Activated CD4-positive, alpha-beta T cell treated with anti-CD3 and anti-CD28 coated beads, Interleukin-2, amount 50 U/mL, for 24 hours (primary cell): ENCODE measurements at places on chromosomes 6 and 20.

DNA sequence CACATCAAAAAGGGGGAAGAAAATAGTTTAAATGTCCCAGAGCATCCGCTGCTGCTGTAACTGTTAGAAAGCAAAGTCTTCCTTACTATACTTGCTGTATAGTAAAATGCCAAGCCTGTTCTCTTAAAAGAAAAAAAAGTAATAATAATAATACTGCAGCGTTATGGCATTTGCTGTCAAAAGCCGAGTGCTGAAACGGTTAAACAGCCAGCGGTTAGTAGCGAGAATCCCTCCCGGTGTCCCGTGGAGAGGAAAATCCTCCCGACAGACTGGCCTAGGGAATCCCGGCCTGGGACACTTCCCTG lies 19.5 kb upstream of the NFATC2 start:
- no peak for DNase-seq

DNA sequence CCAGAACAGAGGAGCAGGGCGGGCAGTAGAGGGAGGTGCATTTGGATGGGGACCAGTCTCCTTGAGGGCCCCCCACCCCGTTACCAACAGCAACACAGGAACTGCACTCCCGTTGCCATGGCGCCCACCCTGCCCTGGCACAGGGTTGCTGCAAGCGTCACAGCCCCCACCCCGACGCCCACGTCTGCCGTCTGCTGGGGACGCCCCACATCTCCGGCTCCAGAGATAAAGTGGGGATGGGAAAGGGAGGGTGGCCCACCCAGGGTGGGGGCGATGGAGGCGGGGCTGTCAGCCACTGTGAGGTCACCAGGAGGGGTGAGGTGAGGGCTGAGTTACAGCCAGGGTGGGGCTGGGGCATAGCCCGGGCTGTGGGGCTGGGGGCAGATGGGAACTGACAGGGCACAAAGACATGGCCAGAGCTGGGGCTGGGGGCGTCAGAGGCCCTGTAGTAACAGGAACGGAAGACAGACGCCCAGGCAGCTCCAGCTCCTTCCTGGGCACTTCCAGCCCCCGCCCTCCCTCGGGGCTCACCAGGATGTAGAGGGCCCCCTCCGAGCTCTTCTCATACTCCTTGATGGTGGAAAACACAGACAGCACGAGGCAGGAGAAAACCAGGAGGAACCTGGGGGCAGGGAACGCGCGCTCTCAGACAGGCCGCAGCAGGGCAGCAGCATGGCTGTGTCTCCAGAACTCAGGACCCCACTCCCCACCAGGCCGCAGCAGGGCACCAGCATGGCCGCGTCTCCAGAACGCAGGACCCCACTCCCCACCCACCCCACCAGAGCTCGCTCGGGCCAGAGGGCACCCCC lies 26.0 kb downstream of the KCNQ2 start:
- DNase-seq: no peak

GRCh38 chr20:62966212-62967148 lies 14.0 kb downstream of the SLC17A9 start:
- DNase-seq: no peak

DNA sequence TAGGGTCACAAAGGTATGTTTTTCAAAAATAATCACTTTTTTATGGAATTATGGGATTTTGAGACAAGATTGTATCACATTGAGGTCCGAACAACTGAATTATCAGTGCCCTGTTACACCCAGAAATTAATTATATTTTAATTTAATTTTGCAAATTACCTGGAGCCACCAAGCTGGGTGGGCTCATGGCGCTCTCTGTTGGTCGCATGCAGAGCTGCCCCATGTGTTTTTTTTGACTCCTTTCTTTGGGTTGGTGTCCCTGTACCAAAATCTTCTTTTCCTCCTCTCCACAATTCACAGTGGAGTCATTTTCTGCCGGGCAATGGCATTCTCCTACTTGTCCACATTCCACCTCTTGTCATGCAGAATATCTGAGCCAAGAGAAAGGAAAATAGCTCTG lies 38.9 kb upstream of the FRMD1 start:
- no peak for DNase-seq

DNA sequence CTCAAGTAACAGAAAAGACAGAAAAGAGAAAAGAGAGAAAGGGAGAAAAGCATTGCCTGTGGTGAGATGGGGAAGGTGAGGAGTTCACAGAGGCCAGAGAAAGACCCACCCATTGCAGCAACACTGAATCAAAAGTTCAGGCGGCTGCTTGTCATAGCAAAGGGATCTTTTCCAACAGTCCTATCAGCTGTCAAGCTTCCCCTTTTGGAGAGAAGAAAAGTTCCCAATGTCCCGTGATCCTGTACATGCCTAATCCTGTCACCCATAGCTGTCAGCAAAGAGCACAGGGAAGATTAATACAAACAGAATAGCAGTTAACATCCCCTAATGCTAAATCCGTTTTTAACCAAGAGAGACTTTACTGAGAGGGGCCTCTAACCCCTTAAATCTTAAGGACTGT lies 8.9 kb upstream of the TRIM38 start:
- DNase-seq: no peak

DNA sequence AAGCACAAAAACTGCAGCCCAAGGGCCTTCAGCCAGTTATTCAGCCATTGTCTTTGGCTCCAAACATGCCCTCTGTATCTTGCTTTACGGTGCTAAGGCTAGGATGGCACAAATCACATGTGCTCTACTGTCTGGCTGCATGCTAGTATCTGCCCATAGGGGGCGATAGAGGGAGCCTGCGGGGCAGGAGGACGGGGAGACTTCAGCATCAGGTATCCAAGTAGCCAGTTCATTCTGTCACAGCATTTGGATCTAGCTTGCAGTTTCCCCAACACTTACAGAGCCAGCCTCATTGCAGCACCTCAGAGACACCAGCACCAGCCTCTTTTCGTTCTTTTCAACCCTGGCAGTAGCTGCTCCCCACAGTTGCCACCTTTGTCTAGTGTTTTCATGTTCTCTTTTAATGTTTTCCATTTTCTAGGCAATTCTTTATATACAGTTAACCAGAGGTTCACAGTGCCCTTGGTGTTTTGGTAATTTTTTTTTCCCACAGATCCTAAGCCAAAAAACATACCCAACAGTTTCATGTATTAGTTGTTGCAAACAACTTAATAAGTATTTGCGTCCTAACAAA lies 705.9 kb downstream of the PTPRT start:
- DNase-seq: no peak

- no peak for DNase-seq
Observed at GRCh38 chr20:7226156-7226555, 458.7 kb downstream of the BMP2 start.

- DNase-seq: no peak
Observed at GRCh38 chr6:108616544-108616943, 55.8 kb downstream of the FOXO3 start.

- DNase-seq: no peak
Observed at GRCh38 chr20:38115896-38116295, 49.2 kb downstream of the TGM2 start.

- peak; percentile 85 for DNase-seq
Observed at GRCh38 chr20:62407221-62407992, at the start of gene CABLES2. Gene CABLES2, minus strand, starts transcription at chr20:62407285. Its CDS starts 9 bp downstream, at chr20:62407276.

DNA sequence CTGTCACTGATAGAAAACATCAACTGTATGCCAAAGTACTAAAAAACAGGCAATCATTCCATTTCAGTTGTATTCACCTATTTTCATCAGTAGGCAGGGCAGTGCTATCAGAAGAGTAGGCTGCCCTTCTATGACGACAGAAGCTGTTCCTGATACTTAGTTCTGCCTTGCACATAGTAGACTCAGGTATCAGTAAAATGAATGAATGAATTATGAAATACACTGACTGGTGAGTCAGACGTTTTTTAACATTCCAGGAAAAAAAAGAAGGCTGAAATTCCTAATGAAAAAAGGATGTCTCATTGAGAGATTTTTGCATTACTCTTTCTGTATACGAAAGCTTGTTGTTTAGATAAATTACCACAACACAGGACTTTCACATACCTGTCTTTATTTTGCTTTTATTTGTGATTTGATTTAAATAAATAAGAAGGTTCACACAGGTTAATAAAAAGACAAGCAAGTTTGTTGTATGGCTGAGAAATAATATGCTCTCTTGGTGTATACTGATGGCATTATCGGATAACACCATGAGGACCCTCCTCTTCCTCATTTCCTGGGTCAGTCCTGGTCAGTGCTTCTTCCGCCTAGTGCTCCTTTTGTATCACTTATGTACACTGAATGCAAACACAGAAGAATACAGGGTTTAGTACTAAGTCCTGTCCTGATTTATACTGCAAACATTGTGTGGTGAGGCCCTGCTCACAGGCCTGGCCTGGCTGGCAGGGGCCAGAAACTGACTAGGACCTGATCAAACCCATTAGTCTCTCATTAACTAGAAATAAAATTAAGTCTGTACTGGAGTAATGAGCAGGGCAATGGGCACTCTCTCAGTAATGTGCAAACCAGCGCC lies 39.4 kb upstream of the SPDEF start:
- no peak for DNase-seq

DNA sequence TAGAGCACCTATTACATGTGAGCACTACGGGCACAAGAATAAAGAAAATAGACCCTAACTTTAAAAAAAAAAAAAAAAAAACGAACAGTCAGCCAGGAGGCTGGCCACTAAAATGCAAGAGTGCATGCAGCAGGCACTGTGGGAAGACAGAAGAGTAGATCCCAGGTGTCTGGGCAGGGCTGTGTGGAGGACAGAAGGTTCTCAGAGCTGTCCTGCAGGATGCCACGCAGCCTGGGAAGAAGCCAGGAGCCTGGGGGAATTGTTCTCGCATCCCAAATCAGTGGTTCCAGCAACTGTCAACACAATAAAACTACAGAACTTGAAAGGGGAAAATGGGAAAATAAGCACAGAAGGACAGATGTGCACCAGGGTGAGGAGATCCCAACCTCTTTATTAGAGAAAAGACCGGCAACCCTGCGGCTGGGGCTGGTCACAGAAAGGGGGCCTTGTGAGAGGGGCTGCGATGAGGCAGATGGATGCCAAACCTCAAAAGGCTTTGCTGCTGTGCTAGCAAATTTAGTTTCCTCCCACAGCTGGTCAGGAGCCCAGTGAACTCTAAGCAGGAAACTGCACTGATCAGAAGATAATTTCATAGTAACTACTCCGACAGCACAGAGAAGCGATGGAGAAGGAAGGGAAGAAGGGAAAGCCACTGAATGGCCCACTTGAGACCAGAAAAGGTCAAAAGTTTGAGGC lies 30.9 kb downstream of the MAP3K5 start:
- no peak for DNase-seq

DNA sequence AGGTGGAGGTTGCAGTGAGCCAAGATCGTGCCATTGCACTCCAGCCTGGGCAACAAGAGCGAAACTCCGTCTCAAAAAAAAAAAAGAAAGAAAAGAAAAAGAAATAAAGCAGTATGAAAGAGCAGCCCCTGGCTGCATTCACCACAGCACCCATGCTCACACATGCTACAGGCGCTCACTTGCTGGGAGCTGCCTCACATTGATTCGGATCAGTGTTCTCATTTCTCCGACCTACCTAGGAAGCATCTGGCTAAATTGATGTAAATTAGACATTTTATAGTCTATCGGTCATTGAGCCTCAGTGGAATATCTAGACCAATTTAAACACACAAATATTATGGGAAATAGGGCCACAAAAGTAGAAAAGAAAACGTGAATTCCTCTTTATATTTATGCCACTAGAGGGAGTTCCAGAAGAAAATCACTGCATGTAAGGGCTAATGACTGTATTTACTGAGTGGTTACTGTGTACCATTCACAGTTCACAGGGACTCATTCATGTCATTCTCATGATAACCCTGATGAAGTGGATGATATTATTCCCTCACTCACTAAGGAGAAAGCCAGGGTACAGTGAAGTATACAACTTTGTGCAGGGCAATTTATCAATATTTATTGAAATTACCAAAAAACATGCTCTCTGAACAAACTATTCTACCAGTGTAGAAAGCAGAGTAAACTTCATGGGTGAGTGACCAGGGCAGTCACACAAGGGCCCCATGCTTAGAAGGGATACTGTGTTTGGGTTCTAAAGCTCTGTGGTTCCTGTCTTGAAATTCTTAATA lies 5.3 kb upstream of the MOG start:
- no peak for DNase-seq

DNA sequence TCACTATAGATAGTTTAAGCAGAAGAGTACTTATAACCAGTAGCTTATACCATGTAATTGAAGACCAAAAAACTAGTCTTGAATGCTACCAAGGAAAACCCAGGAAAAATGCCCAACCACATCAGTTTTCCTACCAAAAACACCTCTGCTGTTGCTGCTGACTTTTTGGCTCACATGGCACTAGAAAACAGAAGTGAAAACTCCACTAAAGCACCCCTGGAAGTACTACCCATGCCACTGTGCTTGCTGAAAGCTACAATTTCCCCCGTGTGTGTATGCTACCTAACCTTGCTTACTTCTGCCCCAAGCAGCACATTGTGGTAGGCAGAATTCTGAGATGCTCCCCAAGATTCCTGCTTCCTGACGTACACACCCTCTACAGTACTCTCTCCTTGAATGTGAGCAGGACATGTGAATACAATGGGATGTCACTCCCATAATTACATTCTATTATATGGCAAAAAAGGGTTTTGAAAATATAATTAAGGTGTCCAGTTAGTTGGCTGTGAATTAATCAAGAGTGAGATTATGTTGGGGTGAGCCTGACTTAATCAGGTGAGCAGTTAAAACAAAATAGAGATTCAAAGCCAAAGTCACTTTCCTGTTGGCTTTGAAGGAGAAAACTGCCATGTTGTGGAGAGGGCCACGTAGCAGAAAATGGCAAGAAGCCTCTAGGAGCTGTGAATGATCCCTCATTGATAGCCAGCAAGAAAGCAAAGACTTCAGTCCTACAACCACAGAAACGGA lies 209.8 kb upstream of the MARCKS start:
- no peak for DNase-seq

DNA sequence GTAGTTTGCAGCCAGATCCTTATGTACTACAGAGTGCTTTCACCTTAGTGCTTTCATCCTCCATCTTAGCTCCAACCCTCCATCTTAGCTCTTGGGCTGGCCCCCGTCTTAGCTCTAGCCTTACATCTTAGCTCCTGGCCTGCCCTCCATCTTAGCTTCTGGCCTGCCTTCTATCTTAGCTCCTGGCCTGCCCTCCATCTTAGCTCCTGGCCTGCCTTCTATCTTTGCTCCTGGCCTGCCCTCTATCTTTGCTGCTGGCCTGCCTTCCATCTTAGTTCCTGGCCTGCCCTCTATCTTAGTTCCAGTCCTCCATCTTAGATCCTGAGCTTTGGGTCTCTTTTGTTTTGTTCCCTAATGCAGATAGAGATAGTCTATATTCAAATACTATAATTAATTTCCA lies 22.0 kb downstream of the GNAS start:
- no peak for DNase-seq

GRCh38 chr6:13038315-13038714 lies 290.0 kb downstream of the TBC1D7 start:
- DNase-seq: no peak

- DNase-seq: no peak
Observed at GRCh38 chr6:32816746-32817204, at the start of gene HLA-DOB. Gene HLA-DOB, minus strand, starts transcription at chr6:32817002. Its CDS starts 51 bp downstream, at chr6:32816951.
